NCI-H510A (cell line): ENCODE measurements at places on chromosomes 6 and 20.

DNA sequence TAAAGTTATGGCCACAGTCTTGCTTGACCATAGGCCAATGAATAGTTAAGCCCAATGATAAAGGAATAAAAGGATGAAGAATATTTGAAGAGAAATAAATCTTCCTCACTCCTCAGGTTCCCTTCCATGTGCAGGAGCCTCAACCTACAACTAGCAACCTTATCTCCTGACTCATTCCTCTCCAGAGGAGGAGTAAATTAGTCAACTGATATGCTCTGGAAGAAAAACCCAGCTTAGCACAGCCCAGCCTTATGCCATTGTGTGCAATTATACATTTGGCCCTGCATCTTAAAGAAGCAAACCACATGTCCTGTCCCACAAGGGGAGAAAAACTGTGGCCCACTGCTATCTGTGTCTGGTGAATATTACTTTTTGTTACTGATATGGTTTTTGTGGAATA lies 82.1 kb downstream of the PHIP start:
- no peak for DNase-seq

- DNase-seq = no peak
These were observed 14.3 kb upstream of the GOPC start for GRCh38 chr6:117616391-117617209.

DNA sequence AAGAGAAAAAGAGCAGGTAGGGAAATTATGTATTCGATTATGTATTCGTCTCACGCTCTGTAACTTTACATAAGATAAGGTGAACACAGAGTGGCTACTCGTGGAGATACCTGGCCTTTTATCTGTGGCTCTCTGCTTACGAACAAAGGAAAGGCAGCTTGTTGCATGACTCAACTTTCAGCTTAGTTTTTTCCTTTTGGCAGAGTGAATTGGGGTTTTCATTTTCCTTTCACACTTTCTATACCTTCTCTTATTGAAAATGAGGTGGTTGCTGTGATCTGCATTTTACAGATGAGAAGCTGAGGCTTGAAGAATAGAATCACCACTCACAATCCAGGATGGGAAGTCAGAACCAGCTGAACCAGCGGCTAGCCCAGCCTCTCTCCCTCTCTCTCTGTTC lies 13.3 kb upstream of the KCNK15 start:
- no peak for DNase-seq

- DNase-seq = peak; percentile 4
These were observed 236.1 kb downstream of the COL12A1 start for GRCh38 chr6:74969591-74970267.

DNA sequence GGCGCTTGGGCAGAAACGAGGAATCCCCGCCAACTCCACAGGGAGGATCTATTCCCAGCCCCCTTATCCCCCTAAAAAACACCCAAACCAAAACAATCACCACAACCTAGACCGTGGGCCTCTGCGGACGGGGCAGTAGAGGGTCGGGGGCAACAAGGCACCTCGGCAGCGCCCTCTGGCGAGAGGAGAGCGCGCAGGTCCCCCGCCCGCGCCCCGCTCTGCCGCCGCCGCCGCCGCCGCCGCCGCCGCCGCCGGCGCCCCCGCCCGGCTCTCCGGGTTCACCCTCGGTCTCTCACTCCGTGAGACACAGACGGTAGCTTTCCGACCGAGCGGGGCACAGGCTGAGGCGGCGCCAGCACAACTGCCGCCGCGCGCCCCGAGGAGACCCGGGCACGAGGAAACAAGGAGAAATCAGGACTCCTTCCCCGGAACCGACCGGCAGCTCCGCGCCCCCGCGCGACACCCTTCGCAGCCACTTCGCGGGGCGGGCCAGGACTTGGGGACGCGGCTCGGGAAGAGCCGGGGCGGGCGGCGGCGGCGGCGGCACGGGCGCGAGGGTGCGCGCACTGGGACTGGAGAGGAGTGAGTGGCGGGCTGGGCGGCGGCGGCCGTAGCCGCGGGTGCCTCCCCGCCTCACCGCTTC lies at the start of gene SLC35F1:
Gene SLC35F1, plus strand, starts transcription at position 307 of the 643 bp plus-strand sequence.
- peak; percentile 38 for DNase-seq

GRCh38 chr20:46214824-46215488 lies 93.3 kb downstream of the CDH22 start:
- no peak for DNase-seq

DNA sequence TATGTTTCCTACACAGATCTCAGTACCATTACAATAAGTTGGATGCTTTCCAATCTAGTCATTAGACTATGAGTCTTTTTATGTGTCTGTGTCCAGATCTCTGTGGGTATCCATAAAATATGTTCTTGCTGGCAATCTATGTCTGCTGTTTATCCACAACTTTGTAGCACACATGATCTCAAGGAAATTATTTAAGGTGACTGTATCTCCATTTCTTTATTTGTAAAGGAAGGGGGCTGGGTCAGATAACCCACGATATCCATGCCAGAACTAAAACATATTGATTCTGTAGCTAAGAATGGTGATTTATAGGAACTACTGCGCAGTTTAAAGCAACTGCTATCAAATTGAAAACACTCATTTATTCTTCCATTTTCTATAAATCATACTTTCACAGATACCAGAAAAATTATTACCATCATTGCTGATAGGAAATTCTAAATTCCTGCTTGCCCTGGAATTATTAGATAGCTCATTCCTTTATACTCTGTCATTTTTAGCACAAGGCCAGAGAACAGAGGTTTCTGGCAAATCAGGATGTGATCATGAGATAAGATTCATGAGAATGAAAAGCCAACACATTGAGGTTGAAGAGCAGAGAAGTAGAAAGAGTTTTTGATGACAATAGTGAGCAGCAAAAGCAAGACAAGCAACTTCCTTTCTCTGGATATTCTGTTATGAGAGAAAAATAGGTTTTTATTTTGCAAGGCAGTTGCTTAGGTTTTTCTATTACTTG lies 851.4 kb upstream of the CITED2 start:
- no peak for DNase-seq

GRCh38 chr6:118577972-118578371 lies 29.9 kb downstream of the PLN start:
- no peak for DNase-seq

DNA sequence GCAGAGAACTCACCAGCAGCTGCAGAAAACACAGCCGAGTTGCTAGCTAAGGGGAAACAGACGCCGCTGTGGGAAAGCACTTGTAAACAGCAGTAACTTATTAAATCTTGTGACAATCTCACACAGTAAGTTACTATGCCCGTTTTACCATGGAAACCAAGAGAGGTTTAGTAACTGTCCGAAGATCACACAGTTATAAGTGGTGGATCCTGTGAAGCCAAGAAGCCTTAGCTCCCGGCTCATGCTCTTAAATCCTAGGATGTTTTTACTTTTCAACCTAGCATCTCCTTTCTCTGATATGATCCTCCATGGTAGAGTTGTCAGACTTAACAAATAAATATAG lies 1.5 kb upstream of the SULF2 start:
- DNase-seq = no peak

DNA sequence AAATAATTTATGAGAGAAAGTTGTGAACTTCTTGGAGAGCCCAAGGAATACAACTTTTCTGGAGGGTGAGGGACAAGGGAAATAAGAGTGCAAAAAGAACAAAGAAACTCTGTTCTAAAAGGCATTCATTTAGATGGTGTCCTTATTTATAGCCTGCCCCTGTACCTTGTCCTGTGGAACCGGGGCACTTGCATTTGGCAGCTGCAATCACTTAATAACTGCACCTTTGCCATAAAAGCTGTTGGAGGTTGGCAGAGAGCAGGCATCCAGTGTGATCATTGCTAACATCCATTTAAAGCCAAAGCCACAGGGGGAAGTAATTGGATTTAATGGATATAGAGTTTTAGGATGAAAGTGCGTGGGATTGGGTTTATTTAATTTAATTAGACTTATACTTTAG lies 50.8 kb upstream of the SGK1 start:
- DNase-seq = no peak

DNA sequence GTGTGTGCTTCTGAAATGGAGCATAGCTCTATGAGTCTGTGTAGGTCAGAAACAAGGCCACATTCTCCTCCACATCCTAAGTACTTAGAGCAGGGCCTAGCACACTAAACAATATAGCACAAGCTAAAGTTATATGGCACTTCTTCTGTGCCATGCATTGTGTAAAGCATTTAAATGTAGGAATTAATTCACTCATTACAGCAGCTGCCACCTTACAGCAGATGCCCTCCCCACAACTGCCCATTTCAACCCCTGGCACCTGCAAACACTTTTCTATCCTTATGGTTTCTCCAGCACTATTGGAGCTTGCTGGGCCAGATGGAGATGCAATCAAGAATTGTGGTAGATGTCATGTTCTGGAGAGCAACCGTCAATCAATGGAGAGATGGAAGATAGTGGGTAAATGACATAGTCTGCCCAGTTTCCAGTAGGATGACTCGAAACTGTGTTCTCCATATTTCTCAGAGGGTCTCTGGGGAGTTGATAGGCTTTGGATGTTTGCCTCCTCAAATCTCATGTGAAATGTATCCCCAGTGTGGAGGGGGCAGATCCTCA lies 373.7 kb downstream of the DOK5 start:
- no peak for DNase-seq

DNA sequence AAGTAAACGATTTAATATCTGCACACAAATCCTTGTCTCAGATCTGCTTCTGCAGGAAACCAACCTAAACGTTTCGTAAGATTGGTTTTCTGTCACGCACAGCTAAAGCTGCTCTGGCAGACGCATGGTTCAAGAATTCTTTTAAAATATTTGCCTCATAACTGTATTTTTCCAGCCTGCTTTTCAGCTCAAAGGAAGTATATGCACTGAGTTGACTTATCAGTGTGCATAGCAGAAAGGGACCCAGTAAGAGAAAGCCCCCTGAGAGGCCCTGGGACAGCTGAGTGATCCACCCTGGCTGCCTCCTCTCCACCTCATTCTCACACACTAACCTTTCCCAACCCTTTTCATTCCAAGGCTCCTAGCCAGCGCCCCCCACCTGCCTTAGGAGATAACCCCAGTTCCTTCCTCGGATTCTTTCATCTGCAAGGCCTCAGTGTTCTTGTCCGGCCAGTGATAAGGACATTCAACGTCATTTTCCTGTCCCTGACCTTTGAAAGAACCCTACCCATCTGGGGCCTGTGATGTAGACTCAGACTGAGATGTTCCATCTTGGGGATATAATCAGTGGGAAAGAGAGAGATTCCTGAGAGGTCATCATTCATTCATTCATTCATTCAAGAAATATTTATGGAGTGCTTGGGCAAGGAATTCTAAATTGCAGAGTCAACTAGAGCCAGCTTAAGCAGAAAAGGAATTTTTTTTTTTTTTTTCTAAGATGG lies 22.4 kb upstream of the SLC9A8 start:
- no peak for DNase-seq

DNA sequence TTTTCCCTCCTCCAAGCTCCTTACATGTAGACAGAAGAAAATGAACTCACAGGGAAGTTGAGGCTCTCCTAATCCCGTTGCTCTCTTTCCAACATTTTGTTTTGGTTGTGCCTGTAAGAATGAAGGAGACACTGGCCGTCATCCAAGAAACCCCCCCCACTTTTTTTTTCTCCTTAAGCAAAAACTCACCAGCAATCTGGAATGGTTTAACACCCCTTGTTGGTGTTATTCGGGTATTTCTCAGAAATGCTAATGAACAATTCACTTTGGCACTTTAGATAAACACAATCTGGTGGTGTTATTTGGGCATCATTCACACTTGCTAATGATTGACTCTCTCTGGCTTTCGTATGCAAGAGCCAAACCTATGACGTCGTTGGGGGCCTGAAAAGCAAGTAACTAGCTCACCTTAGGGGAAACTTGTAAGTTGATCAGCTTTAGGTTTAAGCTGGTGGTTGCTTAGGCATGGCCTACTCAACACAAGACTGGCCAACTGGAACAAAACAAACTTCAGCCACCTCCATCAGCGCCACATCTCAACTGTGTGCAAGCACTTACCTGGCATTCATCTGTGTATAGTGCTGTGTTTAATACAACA lies 24.3 kb upstream of the OLIG3 start:
- no peak for DNase-seq

DNA sequence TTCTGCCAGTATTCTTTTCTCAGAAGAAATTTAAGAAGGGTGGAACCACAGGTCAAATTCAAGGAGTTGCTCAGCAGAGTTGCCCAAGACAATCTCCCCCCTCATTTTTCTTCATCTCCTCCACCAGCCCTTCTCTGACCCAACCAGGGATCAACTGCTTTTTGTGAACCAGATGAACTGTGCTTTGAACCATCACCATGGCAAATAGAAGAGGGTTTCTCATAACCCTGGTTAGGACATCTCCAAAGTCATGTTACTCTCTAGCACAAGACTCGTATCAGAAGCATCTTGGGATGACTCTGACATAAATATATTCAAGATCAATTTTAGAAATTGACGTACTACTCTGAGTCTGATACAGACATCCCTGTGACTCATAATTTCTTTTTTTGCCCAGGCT lies 130.7 kb downstream of the ALDH8A1 start:
- DNase-seq = no peak

- DNase-seq = no peak
These were observed 288.3 kb upstream of the ZNF337 start for GRCh38 chr20:25984933-25985332.

GRCh38 chr20:62087632-62088031 lies 22.0 kb upstream of the TAF4 start:
- DNase-seq = no peak

DNA sequence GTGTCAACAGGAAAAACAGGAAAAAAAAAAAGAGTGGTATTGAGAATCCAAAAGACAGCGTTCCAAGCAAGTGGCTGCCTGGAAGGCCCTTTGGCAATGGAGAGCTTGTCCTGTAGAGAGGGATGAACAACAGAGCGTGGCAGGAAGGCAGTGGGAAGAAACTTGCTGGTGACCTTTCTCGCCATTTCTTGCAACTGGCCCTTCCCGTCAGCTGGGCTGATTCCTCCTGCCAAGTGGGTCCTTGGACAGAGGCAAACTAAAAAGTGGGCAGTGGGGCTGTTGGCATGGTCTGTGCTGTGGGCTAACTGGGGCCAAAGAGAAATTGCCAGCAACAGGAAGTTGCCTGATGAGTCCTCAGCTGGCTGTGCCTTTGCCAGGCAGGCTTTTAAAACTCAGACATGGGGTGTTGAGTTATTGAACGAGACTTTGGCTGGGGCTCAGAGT lies 43.9 kb upstream of the CLDN20 start:
- no peak for DNase-seq

GRCh38 chr20:57794600-57795341 lies 85.0 kb upstream of the PMEPA1 start:
- DNase-seq = no peak

GRCh38 chr20:36924167-36925045 lies 27.1 kb downstream of the SAMHD1 start:
- DNase-seq = no peak

DNA sequence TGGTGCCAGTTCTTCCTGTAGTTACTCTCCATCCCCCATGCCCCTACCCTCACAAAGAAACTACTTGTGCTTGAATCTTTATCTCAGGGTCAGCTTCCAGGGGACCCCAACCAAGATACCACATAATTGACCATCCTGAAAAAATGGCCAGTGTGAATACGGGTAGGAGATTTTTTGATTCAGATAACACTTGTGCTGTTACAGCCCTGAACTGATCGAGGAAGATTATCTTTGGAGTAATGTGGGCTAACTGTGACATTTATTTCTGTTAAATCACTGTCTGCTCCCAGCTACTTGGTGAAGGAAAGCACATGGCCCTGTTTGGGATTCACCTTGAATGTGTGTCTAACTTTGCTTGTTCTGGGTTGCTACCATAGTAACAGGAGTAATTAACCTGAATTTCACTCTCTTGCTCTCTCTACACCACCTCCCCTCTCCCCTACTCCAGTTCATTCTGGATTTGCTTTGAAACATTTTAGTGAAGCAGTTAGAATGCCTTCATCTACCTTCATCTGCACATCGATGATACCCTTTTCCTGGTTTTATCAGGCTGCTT lies 219.6 kb upstream of the CHD6 start:
- DNase-seq = no peak
